HuH-7 (cell line): ENCODE measurements at places on chromosomes 5 and 9.

GRCh38 chr9:79801459-79801858, 229.7 kb downstream of the TLE4 start:
- no peak for DNase-seq

DNA sequence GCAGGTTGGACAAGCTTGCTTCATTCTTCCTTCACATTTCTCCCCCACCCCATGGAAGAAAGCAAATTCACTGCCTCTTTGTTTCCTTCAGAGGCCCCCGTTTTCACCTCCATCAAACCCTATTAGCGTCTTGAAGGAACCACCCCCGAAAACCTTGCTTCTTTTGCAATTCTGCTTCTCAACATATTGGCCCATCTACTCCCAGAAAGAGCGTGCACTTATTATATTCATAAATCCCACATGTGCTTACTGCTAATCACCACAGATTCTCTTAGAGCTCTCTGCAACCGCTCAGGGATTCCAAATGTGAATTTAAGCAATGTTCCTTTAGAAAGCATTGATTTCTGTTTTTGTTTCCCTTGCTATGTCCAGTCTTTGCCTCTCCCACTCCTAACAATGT, 1.1 kb downstream of the F2RL2 start:
- DNase-seq, result no peak

DNA sequence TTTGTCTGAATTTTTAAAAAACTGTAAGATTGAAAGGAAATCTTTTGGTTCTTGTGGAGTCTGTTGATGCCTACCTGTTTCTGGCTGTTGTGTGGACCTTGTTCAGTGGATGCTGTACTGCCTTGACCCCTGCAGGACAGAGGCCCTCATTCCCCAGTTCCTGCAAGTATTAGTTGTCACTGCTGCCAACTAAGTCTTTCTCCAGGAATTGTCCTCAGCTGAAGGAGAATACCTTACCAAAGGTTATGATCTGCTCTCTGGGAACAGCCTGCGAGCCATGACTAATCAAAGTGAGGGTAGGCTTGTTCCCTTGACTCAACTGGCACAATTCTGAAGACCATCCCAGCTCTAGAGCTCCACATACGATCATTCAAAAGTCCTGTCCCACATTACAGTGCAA, 145.3 kb upstream of the FST start:
- no peak for DNase-seq

DNA sequence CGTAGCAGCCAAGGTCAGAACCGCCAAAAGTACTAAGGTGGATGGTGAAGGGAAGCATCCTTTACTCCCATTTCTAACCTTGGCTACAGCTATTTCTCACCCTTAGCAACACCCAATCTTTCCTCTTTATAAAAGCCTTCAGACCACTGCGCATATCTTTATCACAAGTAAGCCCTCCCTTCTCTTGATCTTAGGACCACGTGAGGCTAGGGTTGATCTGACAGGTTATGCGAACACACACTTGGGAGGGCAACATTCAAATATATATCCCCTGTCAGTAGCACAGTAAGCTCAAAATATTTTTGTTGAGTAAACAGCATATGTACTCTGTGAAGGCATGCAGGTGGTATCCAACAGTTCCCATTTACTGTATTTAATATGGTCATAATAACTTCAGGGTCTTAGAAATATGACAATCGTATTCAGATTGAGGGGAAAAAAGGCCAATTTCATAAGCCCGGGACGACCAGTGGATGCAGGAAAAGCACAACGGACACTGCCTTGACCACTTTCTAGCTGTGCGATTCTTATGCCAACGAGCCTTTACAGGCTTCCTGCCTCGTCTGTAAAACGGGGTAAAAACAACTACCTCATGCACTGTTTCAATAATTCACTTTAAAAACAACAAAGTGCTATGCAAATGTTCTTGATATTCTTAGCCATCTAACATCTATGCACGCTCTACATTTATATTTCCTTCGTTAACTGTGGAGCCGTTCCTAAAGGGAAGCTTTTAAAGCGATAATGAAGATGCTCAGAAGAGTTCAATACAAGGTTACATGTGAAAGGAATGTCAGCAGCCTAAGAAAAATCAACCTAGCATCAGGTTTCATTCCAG, 1.3 kb downstream of the ARSB start:
- DNase-seq, result no peak

DNA sequence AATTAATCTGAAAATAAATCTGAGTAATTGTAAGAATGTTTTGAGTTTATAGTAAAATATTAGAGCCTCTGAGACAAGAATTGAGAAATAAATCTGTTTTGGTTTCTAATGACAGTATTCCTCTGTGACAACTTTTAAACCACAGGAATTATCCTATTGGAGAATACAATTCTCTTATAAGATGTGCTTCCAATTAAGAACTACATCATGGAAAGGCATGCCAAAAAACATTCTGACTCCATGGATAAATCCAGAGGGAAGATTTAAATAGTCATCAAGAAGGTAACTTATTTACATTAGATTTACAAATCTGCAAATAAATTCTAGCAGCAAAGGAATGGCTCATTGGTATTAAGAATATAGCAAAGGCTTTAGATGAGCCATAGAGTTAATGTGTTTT, 178.3 kb upstream of the ACOT12 start:
- DNase-seq, result no peak

DNA sequence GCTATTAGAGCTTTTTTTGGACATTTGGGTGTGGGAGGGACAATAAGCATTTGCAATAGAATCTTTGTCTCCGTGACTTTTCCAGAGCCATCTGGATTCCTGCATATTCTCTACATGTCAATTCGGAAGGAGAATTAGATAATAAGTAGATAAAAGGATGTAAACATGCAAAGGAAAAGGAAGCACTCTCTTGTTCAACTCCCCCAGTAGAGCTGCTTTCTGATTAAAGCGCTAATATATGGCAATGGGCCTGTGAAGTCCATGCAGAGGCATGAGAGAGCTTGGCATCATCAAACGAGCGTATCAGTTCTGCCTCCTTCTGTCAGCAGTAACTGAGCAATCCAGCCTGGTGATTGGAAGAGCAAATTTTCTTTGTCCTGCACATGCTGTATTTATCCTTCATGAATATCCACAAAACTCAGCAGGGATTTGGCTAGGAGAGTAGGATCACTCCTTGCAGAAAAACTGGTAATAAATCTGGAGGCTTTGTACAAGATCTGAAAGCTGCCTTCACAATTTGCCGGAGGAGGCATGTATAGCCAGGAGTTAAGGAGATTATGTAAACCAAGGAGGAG, 1752.9 kb downstream of the MAT2B start:
- DNase-seq, result no peak

- no peak for DNase-seq
Measured at GRCh38 chr5:95668216-95668615, 14.6 kb downstream of the SPATA9 start.

- no peak for DNase-seq
Measured at GRCh38 chr9:121720311-121721057, 69.0 kb downstream of the DAB2IP start.

GRCh38 chr5:88665750-88666215, 217.2 kb downstream of the MEF2C start:
- no peak for DNase-seq

DNA sequence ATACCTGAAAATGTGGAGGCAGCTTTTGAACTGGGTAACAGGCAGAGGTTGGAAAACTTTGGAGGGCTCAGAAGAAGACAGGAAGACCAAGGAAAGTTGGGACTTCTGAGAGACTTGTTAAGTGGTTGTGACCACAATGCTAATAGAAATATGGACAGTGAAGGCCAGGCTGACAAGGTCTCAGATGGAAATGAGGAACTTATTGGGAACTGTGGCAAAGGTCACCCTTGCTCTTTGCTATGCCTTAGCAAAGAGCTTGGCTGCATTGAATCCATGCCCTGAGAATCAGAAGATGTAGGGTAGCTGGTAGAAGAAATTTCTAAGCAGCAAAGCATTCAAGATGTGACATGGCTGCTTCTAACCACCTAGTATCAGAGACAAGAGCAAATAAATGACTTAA, 244.4 kb upstream of the ADRA1B start:
- DNase-seq, result no peak

- DNase-seq, result no peak
Measured at GRCh38 chr5:81825237-81825636, 74.3 kb upstream of the SSBP2 start.

- no peak for DNase-seq
Measured at GRCh38 chr5:9544056-9544455, 1.8 kb downstream of the SEMA5A start.

GRCh38 chr9:2199999-2200796, 185.1 kb downstream of the SMARCA2 start:
- no peak for DNase-seq

DNA sequence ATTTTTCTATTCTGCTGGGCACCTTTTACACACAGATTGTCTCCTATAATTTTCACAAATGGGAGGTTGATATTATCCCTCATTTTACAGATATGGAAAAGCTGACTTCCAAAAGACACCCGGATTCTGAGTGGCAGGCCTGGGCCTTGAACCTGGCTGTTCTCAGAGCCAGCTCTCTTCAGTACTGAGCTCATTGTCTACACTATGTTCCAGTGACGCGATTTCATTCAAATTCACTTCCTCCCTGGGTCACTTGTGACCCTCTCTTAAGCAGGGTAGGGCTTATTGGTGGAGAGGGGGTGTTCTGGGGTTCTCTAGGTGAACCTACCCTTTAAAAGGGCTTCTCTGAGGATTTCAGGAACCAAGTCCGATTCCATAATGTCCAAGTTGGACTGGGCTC, 70.2 kb downstream of the ANKRD33B start:
- DNase-seq, result no peak

GRCh38 chr5:158797498-158797845, 302.2 kb downstream of the EBF1 start:
- no peak for DNase-seq

GRCh38 chr5:150655221-150655620, 5.8 kb upstream of the MYOZ3 start:
- DNase-seq, result no peak

DNA sequence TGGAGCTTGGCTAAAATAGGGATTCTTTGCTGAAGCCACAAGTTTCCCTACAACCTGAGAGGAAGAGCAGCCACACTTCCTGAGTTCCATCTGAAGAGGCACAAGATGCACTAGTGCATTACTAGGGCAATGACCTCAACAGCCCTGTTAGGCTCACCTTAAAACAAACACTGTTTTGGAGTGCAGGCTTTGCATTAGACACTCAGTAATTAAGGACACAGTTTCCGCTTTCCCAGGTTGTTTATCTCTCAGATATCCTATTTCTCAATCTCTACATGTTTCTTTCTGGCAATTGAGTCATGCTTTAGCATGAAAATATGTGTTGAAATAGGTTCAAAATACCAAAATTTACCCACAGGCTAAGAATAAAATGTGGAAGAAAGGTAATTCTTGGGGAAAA, 34.2 kb downstream of the EMB start:
- no peak for DNase-seq

DNA sequence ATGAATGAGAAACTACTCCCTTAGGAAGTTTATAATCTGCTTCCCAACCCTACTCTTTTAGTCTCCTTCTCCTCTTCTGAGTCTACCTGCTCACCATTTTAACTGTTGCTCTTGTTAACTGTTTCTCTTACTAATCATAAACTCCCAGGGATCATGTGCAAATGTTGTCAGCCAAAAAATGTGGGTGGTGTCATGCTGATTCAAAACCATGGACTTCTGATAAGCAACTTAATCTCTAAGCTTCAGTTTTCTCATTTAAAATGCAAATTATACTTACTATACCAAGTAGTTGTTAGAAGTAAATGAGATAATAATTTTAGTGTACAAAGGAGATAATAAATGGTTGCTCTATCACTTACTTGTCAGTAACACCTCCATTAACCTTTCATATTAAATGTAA, 45.9 kb upstream of the TLX3 start:
- no peak for DNase-seq

DNA sequence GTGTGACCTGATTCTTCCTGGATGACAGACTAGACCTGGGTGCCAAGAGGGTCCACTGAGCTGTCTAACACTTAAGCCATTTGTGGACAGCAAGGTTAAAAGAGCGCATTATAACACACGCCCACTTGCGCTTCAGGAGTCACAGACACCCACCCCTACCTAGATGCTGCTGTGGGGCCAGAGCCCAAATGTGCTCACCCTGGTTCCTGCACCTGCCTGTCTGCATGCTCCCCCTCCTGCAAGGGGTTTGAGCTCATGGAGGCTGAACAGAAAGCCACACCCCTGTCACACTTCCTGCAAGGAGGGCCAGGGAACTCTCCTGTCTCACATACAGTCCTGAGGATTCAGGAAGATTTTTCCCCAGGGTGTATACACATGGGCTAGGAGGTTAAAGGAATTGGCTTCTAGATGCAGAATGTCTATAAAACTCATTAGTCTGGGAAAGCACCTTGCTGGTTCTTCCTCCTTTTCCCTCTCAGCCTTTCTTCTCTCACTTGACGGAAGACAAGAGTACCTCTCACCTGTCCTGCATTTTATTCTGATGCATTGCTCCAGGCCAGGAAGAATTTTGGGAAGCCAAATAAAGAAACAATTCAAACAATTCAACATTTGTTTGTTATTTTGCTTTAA, 87.4 kb upstream of the LHFPL2 start:
- no peak for DNase-seq

DNA sequence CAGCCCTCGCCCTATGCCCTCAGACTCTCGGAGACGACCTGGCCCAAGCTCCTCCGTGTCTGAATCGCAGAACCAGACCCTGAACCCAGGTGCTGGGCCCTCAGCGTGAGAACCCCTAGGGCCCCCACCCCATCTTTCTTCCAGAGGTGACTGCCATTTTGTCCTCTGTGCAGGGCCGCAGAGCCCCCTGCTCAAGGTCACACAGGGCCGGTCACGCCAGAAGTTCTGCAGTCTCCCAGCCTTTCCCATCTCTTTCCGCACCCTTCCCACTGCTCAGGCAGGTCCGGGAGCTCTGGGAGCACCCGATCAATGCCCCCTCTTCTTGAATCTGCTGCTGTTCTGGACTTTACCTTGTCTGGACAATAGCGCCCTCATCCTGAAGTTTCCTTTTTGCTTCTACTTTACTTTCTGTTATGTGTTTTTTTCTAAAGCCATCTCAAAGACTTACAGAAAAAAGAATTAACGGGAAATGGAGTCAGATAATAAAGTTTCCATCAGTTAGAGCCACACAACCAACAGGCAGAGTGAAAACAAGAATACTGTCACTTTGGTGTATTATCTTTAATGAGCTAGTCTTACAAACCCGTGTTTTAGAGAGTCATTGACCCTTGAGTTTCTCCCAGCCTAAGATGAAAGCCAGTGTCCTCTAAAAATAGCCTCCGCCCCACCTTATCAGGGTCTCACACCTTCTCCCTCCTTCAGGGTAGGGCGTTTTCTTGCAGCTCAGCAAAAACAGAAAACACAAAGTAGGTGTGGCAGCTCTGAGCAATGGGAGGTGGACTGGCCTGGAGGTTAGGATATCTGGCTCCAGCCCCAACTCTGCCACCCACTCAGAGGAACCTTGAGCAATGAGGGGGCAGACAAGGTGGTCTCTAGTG, 1.8 kb downstream of the TMOD1 start:
- DNase-seq, result peak; percentile 72

DNA sequence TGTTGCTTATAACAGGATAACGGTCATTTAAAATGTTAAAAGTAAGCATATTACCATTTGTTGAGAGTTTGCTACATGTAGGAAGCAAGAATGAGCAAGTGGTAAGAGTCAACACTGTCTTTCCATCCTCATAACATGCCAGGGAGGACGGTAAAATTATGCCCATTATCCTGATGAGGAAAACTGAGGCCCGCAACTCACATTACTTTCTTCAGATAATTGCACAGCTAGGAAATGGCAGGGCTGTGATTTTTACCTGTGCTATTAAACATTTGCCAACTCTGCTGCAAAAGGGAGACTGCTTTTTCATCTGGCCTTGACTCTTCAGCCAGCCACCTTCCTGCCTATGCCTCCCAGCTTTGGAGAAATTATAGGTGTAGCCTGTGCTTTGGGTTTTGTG, 79.8 kb upstream of the BOD1 start:
- DNase-seq, result no peak
